Right renal cortex interstitium (tissue), 3 donors: ENCODE measurements at places on chromosomes 7 and 10. TPM values are rescaled to one million over a fixed set of nuclear protein-coding genes. Genes with fewer than 3 reads are reported as not detected.

DNA sequence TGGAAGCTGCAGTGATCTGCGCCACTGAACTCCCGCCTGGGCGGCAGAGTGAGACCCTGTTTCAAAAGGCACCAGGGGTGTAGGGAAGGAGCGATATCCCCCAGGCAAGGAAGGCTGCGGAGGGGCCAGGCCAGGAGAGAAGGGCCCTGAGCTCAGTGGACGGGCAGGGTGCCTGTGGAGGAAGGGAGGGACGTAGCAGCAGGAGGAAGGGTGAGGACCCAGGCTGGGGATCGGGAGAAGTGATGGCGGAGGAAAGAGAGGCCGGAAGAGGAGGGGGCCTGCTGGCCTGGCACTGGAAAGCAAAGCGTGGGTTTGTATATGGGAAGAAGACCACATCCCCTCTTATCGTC, 45.6 kb downstream of the ALOX5 start:
- DNase-seq, result no peak

AGAP9 gene
- polyA plus RNA-seq, result 9.7 TPM

FAM237B gene
- polyA plus RNA-seq, result 0.31 TPM

WDFY4 gene
- 1.9 TPM for polyA plus RNA-seq

GRCh38 chr10:81215498-81215897, 659.5 kb upstream of the NRG3 start:
- DNase-seq, result no peak

PIK3AP1 gene
- 5.7 TPM for polyA plus RNA-seq

GRCh38 chr10:113362645-113363091, 190.2 kb upstream of the HABP2 start:
- DNase-seq, result no peak

TECTB gene
- polyA plus RNA-seq, result not detected

DNA sequence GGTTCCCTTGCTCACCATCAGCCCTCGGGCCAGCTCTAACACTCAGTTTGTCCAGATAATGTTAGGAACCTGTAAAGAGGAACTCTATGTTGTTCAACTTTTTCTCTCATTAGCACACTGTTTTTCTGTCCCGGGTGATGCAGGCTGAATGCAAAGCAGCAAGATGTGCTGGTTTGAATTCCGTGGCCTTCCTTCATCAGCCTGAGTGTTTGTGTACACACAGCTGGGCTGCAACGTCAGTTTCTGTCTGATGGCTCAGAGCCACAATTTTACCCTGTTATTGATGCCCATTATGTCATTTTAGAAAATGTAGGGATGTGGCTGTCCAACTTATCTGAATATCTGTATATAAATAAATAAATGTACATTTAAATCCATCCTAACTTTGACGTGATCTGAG, 152.0 kb downstream of the PLPP4 start:
- no peak for DNase-seq
